ENCODE measurements at places on chromosomes 12 and 14.

GRCh38 chr14:61569812-61570548 lies 125.3 kb upstream of the HIF1A start:
- no peak for DNase-seq

GRCh38 chr12:107992870-107993451 lies 136.1 kb upstream of the WSCD2 start:
- DNase-seq = peak; percentile 15

- DNase-seq = no peak
Measured at GRCh38 chr14:35963209-35963608, 137.1 kb downstream of the BRMS1L start.

- no peak for DNase-seq
Measured at GRCh38 chr14:75250800-75251199, 27.8 kb upstream of the FOS start.

DNA sequence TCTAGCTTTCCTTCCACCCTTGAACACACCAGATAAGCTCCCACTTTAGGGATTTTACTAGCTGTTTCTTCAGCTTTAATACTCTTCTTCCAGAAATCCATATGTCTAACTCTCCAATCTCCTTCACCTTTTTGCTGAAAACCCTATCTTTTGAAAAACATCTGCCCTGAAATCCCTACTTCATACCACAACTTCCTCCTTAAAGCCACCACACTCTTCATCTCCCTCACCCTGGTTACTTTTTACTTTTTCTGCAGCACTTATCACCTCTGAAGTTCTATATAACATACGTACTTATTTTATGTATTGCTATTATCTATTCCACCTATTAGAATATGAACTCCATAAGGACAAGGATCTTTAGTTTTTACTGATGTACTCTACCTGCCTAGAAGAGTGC lies 28.6 kb upstream of the PTPRQ start:
- no peak for DNase-seq

Data from NCI-H1092 treated with DMSO at 0.1 percent for 48 hours (cell line).